ENCODE measurements at places on chromosomes 2 and 18.
A peak's percentile ranks its signal among the peaks of the same experiment; 100 is the strongest.

- DNase-seq = no peak
Observed at GRCh38 chr2:227296671-227297405, 28.2 kb upstream of the MFF start.

GRCh38 chr2:53450923-53451322, 316.7 kb upstream of the CHAC2 start:
- DNase-seq = no peak

DNA sequence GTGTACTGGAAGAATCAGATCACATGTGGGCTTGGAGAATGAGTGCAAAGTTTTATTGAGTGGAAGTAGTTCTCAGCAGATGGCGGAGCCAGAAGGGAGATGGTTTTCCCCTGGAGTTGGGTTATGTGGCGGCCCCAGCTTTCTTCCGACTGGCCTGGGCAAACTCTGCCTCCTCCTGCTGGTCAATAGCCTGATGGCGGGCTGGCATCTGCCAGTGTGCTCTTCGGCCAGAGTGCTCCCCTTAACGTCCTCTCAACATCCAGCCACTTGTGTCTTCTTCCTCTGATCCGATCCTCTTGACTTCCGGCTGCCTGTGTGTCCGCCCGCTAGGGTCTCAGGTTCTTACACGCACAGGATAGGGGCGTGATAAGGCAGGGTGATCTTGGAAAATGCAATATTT, 741.3 kb downstream of the RNF144A start:
- no peak for DNase-seq

GRCh38 chr2:61057562-61057961, 8.1 kb upstream of the SANBR start:
- no peak for DNase-seq

GRCh38 chr2:184030245-184030644, 568.1 kb upstream of the ZNF804A start:
- no peak for DNase-seq

- peak; percentile 52 for DNase-seq
Observed at GRCh38 chr2:72917877-72918553, 696 bp downstream of the EMX1 start.

GRCh38 chr2:217736776-217737550, 265.8 kb downstream of the TNS1 start:
- DNase-seq = no peak

DNA sequence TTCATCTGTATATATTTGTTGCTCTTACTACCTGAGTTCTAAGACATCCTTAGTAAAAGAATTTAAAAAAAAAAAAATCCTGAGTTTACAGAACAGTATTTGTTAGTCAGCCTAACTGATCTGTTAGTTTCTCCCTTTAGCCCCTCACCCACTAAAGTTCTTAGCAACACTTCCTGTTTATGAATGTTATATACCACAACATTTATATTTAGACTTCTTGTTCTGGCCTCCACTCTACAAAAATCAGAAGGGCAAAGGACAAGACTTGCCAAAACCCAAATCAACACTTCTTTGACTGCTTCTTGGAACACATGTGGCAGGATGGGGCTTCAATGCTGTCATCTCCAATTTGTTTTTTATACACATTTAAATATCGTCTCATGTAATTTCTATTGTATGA, 71.1 kb downstream of the MGAT5 start:
- DNase-seq = no peak

- no peak for DNase-seq
Observed at GRCh38 chr2:203453858-203454451, 81.1 kb downstream of the RAPH1 start.

- DNase-seq = no peak
Observed at GRCh38 chr2:239639421-239640185, 238.8 kb upstream of the HDAC4 start.

- no peak for DNase-seq
Observed at GRCh38 chr2:157933160-157933920, 57.2 kb upstream of the ACVR1 start.
